NCI-H146 (cell line): ENCODE measurements at places on chromosomes 4 and X.

- no peak for DNase-seq
Measured at GRCh38 chr4:137980641-137981040, 261.5 kb downstream of the SLC7A11 start.

- no peak for DNase-seq
Measured at GRCh38 chr4:184929476-184929875, 88.8 kb upstream of the HELT start.

GRCh38 chrX:49627086-49627777, 28.4 kb downstream of the GAGE1 start:
- DNase-seq: no peak

GRCh38 chrX:152824841-152825374, 5.6 kb downstream of the CETN2 start:
- DNase-seq: no peak

- no peak for DNase-seq
Measured at GRCh38 chr4:67103001-67103747, 442.1 kb downstream of the CENPC start.

DNA sequence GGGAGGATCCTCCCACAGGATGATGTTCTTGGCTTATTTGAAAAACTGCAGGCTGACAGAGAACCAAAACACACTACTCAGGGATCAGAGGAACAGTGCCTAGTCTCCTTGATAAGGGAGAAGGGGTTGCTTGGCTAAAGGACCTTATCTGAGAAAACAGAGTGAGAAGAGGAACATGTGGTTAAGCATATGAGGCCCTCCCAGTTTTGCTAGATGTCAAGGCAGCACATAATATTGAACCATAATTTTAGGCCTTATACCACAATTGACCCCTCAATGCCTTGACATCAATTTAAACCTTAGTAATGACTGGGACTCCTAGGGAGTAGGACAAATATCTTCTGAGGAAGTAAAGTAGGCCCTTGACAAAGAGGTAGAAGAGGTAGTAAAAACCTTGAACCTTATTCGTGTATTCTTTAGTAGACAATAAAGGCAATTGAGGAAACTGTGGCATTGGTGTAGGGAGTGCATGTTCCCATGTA, 79.3 kb downstream of the TEX13C start:
- no peak for DNase-seq

DNA sequence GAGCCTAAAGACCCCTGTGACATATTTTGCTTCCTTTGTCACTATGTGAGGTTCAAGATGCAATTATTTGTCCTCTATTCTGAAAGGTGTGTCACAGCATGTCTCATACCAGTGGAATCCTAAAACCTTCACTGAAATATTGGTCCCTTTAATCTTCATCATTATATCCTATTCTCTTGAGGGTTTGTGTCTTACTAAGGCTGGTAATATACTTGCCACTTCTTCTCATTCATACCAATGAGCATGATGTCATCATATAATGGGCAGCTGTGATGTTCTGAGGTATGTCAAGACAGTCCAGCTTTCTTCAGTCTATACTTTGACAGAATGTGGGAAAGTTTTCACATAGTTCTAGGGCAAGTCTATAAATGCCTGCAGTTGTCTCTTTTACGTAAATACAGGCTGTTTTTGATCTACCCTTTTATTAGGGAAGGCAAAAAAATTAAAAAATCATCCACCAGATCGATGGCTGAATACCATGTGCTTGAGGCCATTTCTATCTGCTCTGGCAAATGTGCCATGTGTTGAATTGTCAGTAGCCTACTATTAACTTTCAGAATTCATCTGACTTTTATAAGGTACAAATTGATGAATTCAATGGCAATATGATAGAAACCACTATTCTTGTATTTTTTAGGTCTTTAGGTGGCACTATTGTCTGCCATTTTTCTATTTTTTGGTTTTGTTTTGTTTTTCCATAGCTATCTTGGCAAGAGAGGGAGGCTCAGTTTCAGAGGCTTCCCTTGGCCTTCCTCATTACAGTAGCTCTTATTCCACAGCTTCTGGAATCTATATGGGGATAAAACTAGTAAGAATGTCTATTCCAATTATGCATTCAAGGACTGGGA, 209.0 kb downstream of the PPARGC1A start:
- DNase-seq: no peak

- no peak for DNase-seq
Measured at GRCh38 chr4:65943076-65943475, 272.8 kb upstream of the EPHA5 start.

- DNase-seq: peak; percentile 94
Measured at GRCh38 chr4:152352622-152353116, 183.2 kb downstream of the FBXW7 start.

DNA sequence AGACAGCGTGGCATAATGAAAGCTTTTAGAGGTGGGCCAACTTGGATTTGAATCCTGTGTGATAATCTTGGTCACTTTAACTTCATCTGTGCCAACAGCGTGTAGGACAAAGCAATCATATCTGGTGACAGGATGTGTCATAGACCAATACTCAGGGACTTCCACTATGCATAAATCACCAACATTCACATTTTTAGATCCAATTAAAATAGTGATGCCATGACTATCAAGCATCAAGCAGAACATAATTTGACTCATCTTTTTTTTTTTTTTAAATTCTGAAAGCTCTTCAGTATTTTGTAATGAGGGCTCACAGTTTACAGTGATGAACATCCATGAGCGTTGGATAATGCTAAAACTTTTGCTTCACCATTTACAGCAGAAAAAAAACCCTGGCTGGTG, 27.3 kb upstream of the RAPGEF2 start:
- no peak for DNase-seq

GRCh38 chr4:3673716-3674478, 92.3 kb upstream of the ADRA2C start:
- no peak for DNase-seq

GRCh38 chr4:10273030-10273429, 156.4 kb upstream of the WDR1 start:
- DNase-seq: no peak

GRCh38 chr4:136246876-136247275, 1285.4 kb downstream of the PCDH18 start:
- DNase-seq: no peak

DNA sequence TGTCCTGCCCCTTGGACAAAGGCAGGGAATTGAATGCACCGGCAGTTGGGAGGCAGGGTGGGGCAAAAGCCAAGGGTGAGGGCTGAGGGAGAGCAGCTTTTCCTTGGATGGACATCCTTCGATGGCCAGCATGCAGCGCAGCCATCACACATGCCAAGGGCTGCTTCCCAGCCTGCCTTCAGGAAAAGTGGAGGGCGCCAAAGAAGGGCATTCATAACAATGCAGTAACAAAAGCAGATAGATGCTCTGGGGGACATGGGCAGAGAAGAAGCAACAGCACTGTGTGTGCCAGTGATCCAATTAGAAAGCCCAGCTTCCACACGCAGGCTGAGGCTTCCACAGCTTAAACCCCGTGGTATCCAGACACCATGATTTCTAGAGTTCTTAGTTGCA, 71.5 kb downstream of the TSPAN5 start:
- no peak for DNase-seq

DNA sequence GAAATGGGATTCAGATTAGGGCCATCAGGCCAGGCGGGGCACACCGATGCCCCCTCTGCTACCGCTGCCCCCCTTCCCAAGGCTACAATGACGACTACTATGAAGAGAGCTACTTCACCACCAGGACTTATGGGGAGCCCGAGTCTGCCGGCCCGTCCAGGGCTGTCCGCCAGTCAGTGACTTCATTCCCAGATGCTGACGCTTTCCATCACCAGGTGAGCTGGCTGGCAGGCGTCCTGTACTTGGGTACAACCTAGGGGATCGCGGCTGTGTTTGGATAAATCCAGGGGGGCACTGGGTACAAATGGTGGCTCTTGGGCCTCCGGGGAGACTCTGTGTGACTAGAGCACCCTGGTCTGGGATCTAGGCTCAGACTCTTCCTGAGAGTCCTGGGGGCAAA, 1.1 kb downstream of the EMD start:
- DNase-seq: no peak

- DNase-seq: no peak
Measured at GRCh38 chrX:131257367-131257766, 31.7 kb downstream of the IGSF1 start.

DNA sequence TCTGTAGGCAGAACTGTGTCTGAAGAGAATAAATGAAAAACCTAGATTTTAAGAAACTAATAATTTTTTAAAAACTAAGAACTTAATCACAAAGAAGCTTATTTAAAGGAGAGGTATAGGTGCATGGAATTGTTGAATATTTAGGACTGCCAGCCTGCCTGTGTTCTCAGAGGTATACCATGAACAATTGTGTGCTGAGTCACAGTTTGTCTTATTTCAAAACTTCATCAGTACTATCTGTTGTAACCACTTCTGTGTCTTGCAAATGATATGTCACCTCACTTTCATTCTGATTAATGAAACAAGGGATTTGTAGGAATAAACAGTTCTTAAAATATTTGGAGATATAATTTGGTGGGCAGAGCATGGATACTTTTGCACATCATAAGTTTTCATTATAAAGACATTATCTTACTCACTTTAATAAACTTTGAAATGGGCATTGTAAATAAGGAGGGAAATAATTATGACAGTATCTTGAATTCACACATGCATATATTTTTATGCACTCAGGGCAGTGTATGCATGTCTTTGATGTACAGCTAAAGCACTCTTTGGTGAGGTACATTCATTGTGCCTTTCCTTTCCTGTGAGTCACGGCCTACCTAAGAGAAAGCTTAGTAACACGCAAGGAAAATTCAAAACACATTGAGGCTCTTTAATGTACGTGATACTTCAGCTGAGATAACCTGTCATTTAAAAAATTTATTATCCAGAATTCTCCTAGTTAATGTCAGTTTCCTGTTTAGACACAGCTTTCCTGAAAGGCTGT, 31.7 kb downstream of the STOX2 start:
- no peak for DNase-seq

DNA sequence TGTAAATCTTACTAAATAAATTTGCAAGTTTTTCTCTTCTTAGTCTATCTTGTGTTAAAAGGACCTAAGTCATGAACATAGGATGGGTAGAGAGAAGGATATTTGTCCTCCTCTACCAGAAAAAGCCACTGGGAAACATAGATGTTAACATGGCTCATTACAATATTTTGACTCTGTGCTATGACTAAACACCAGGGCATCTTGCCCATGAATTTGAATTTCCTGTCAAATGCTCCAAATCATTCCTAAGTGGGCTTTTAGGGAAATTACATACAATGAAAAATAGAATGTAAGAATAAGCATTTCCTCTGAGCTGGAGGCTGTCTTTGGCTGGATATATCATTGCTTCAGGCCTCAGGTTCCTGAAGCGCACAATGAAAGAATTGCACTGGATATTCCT, 39.1 kb downstream of the ANOS1 start:
- DNase-seq: no peak

GRCh38 chrX:133838761-133839676, 146.4 kb downstream of the GPC3 start:
- DNase-seq: peak; percentile 0

DNA sequence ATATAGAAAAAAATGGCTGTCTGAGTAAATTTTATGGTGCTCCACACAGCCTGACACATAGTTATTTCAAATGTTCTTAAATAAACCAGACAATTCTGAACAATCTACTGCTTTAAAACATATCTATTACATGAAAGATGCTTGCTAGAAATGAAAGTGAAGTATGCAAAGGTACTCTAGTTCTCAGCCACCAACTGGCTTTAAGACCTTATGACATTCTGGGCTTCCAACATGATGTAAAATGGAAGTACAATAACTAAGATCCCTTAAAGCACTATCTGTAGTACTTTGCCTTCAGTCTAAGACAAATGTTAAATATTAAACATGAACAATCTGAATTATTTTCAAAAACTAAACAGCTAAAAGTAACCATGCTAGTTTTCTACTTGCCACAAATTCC, 17.3 kb downstream of the HUWE1 start:
- DNase-seq: no peak

- DNase-seq: no peak
Measured at GRCh38 chrX:119089619-119090018, 16.8 kb downstream of the CT47C1 start.
